Right cardiac atrium (tissue), 5 donors: ENCODE measurements at places on chromosomes 5 and 9.

DNA sequence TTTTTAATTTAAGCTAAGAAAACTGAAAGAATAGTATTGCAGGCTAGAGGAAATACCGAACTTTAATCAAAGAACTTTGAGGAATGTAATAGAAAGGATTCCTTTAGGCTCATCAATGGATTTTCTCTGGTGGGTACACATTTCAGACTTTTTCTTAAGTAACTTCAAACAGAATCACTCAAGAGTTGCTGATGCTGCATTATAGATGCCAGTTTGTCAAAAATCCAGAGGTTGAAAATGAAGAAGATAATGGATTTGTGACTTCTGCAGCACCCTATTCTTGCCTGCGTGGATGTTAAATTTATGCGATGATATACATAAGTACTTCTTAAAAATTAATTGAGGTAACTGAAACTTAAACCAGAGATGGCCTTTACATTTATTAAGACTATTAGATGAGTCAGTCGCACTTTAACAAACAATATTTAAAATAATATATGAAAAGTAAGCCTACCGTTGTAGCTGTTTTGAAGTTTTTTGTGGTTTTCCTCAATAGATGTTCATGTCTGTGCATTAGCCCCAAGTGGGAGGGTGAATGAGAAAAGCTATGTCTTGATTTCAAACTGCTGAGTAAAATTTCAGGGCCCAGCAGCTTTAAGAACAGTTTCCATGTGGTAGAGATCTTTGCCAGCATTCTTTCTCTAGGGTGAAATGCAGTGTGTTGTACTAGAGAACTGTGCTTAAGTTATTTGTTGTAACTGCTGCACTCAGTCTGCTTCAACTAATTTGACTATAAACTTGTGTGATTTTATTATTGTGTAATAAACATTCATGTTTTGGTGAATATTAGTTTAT, at the start of gene OGN:
TSS of gene OGN (minus strand) at position 537 of the 795 bp plus-strand sequence. CDS start 1,171 bp downstream, outside the sequence.
- DNase-seq = no peak

DNA sequence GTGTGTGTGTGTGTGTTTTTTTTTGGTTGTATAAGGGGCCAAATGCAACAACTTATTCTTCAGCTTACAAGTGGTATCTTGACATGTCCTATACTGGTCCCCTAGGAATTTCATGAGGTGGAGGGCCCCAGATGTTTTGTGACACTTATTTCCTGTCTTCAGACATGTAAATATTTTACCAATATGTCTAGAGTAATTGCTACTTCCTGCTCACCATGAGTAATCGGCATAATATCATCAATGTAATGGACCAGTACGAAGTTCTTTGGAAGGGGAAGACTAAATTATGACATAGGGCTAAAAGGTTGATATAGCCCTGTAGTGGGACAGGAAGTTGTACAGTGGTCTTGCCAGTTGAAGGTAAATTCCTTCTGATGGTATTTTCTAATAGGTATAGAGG, 3.7 kb upstream of the OTULIN start:
- DNase-seq = no peak

- DNase-seq = no peak
These were observed 58.8 kb downstream of the SYK start for GRCh38 chr9:90860382-90860781.

DNA sequence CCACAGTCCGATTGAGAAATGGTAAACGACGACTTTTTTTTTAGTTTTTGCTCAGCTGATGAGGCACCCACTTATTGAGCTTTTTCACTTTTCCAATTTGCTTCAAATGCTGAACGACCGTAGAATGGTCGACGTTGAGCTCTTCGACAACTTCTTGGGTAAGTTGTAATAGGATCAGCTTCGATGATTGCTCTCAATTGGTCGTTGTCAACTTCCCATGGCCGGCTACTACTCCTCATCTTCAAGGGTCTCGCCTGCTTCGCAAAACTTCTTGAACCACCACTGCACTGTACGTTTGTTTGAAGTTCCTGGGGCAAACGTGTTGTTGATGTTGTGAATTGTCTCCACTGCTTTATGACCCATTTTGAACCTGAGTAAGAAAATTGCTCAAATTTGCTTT, 35.7 kb downstream of the NSD1 start:
- DNase-seq = no peak

GRCh38 chr9:86703346-86703745, 244.0 kb downstream of the GAS1 start:
- no peak for DNase-seq

DNA sequence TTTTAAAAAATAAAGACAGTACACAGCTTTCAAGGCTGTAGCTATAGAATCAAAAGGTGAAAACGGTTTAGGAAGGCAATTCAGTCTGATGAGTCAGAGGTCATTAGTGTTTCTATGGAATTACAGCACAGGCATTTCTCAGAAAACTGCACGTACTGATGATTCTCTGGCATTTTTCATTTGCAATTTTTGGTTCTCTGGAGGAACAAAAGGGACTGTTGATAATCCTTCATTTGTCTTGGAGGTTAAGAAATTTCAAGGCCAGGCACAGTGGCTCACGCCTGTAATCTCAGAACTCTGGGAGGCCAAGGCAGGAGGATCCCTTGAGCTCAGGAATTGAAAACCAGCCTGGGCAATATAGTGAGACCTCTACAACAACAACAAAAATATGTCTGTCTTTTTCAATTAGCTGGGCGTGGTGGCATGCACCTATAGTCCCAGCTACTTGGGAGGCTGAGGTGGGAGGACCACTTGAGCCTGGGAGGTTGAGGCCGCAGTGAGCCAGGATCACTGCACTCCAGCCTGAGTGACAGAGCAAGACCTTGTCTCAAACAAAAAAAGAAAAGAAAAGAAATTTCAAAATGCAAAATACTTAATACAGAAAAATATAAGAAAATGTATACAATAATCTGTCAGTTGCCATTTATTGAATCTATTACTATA, 27.3 kb downstream of the NR6A1 start:
- no peak for DNase-seq
